ENCODE measurements at places on chromosomes 13 and 19.

GRCh38 chr13:46202188-46202795 is 9.4 kb upstream of the LRRC63 start:
- no peak for DNase-seq

- peak; percentile 18 for DNase-seq
Measured at GRCh38 chr19:13430790-13431582, 75.3 kb downstream of the CACNA1A start.

- DNase-seq, result no peak
Measured at GRCh38 chr19:33344573-33344925, 29.0 kb upstream of the CEBPG start.

GRCh38 chr19:56319991-56320390 is 5.4 kb upstream of the ZSCAN5A start:
- no peak for DNase-seq

DNA sequence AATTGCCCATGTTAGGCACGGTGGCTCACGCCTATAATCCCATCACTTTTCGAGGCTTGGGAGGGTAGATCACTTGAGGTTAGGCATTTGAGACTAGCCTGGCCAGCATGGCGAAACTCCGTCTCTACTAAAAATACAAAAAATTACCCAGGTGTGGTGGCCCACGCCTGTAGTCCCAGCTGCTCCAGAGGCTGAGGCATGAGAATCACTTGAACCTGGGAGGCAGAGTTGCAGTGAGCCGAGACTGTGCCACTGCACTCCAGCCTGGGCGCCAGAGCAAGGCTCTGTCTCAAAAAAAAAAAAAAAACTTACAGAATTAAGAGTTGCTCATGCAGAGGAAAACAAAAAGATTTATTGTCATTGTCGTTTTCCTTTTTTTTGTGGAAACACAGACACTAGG is 3.4 kb upstream of the PSMC4 start:
- no peak for DNase-seq
